Nephron progenitor cell (in vitro differentiated cells): ENCODE measurements at places on chromosomes 12 and 14.
A peak's percentile ranks its signal among the peaks of the same experiment; 100 is the strongest.

- DNase-seq = no peak
Measured at GRCh38 chr14:48008646-48009045, 333.2 kb upstream of the MDGA2 start.

DNA sequence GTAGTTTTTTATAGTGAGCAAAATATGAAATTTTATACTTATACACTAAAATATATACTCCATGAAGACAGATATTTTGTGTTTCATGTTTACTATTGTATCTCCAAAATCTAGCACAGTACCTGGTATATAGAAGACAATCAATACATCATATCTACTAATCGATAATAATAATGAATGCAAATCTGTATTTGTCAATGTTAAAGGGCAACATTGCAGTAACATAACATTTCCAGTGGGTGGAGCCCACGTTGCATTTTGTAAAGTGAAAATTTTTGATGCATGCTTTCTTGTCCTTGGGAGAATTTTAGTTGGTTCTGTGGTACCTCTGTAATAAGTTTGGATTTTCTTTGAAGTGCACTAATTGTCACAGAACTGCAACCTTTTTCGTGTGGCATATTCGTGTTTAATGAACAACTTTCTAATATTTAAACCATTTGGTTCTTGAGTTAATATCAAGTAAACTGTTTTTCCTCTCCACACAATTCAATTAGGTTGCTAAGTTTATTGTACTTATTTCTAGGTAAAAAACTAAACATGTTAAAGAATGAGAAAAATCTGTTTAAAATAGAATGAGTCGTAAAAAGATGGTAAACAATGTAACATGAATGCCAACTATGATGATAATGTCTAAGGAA is 47.4 kb downstream of the AVPR1A start:
- DNase-seq = peak; percentile 17

DNA sequence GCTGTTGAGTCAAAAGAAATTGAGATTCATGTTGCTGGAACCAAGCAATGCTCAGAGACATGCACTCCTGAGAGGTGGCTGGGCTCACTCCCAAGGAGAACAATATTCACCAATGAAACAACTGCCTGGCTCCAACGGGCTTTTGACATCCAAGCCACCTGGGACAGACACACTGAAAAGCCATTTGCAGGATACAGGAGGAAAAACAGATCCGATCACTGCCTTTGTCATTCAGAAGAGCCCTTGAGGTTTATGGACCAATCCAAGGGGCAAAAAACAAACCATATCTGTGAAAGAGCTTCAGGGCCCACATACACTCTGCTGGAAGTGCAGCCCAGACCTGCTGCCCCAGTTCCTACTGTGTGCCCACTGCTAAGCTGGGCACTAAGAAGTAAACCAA is 277.5 kb downstream of the NUAK1 start:
- no peak for DNase-seq

DNA sequence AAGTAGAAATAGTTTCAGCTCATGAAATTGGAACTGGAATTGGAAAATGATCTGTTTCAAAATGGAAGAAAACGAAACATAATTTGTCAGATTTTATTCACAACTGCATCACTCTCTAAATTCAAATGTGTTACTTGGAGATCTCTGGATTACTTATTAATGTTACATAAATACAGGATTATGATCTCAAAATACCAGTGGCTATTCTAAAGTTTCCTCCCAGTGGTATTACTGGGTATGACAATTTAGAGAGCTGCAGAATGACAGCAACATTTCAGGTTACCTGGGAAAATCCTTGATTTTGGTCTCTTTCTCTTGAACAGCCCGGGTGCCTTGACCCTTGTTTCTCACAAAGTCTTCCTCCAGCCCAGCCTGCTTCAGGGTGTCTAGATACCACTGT is 14.2 kb downstream of the FAM161B start:
- DNase-seq = no peak

DNA sequence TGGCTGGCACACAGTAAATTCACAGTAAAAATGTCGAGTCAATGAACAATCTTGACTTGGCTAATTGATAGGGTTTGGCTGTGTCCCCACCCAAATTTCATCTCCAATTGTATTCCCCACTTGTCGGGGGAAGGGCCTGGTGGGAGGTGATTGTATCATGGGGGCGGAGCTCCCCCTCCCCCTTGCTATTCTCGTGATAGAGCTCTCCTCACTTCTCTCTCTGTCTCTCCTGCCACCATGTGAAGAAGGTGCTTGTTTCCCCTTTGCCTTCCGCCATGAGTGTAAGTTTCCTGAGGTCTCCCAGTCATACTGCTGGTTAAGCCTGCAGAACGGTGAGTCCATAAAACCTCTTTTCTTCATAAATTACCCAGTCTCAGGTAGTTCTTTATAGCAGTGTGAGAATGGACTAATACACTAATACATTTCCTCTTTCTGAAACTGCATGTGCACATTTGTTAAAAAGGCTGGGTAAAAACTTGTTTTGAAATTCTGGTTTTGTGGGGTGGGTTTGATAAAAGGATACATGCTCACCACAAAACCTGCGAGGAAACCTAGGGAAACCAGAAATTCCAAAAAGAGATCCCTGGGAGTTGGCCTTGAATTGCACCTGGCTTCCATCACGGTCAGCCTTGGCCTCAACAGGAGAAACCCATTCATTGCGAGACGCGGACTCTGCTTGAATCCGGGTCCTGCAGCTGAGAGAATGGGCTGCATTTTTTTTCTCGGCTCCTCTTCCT is 16.2 kb upstream of the MYL2 start:
- no peak for DNase-seq

DNA sequence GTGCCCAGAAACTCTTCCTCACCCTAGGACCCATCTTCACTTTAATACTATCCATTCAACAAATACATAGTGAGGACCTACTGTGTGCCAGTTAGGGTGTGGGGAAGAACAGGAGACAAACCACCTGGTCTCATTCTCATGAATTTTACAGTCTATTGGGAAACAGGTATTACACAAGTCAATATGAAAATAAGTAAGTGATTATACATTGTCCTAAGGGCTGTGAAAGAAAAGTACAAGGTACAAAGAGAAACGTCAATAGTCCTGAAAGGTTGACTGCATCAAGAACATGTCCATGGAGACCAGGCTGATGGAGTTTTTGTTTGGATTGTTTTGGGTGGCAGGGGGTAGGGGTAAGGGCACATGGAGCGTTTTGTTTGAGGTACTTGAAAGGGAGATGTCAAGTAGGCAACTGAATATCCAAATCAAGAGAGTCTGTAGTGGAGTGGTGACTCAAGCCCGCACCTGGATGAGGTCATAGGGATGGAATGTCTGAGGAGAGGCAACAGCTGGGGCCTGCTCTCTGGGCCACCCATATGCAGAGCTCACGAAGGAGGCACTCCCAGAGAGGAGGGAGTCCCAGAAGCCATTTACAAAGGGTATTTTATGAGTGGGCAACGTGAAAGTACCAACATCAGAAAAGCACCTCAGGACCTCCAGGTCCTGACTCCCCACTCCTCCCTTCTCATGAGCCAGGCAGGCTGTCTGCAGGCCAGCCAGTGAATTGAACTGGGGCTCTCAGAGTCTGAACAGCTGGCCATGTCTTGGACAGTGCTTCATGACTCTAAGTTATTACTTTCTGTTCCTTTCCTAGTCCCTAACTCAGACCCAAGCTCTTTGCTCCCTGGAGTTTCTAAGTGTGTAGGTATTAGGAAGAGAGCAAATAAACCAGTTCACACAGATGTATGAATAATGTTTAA is 272.0 kb downstream of the ZFP36L1 start:
- DNase-seq = no peak

DNA sequence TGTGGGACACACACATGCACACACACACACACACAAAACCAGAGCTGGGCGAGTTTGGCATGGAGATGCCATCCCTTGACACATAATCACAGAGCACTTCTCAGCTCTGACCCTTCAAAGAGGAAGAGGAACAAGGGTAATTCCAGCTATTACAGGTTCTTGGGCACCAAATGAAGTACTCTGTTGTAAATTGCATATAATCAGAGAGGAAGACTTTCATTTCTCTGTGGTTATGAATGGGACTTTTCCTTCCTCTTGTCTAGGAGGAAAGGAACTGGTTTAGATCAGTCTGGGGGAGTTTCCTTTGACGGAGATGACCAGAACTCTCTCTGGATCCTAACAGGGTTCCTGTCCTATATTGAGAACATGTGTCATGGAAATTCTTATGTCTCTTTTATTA is 26.4 kb upstream of the FGF6 start:
- no peak for DNase-seq

- no peak for DNase-seq
Measured at GRCh38 chr12:110850762-110851161, 4.0 kb downstream of the CCDC63 start.

DNA sequence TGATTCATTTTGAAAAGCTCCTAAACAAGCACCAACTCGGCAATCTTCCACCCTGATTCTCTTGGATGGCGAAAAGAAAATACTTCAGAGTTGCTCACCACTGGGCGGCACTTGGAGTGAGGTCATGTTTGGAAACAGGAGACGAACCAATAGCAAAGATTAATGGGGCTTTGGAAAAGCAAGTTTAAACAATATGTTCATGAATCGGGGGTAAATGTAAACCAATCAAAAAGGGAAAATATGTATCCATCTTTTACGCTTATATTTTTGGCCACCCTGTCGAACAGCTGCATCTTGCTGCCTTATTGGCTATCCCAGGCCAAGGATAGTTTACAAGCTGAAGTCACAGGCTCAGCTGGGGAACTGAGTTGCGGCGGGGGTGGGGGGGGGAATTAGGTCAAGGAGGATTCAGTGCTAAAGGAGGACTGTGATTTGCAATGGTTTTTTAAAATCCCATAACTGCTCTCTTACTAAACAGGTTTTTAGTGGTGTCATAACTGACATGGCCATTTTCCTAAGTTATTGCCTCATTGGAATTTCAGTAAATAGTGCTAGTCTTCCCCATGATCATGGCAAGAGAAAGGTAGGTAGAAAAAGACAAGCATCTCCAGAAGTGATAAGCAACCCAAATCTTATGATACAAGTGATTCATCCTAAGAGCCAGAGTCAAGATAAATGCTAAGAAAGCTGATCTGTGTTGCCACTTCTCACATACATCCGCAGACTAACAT is 210.6 kb downstream of the PHLDA1 start:
- no peak for DNase-seq

GRCh38 chr14:25041484-25041883 is 8.5 kb downstream of the STXBP6 start:
- no peak for DNase-seq

- no peak for DNase-seq
Measured at GRCh38 chr14:75254901-75255584, 23.6 kb upstream of the FOS start.

DNA sequence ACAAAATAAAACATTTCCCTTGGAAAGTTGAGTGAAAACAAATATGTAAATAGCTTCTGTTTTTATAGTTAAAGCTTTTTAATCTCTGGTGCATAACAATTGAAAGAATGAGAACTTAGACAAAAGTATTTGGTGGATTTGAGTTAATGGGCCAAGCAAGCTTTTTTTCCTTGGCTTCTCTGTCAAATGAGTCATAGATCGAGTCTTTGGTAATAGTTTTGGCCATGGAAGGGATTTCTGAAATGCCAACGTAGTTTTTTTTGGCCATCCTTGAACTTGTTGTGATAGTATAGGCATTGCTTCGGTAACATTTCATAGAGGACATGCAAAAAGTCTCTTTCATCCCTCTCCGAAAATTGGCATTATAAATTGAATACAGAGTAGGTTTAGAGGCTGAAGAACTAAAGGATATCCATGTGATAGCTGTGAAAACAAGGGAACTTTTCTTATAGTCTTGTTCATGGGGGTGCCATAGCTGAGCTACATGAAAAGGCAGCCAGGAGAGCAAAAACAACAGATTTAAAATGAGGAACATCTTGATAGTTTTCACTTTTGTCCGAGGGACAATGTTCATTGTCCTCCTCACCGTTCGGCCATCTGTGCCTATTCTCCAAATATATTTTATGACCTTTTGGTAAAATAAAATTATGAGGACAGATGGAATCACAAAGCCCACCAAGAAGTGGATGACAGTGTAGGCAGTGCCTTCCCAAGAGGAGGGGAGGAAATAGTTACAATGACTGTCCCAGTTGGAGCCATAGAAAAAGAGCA is 34.7 kb downstream of the GPR19 start:
- DNase-seq = no peak

- no peak for DNase-seq
Measured at GRCh38 chr12:19464192-19464580, 24.9 kb downstream of the AEBP2 start.

DNA sequence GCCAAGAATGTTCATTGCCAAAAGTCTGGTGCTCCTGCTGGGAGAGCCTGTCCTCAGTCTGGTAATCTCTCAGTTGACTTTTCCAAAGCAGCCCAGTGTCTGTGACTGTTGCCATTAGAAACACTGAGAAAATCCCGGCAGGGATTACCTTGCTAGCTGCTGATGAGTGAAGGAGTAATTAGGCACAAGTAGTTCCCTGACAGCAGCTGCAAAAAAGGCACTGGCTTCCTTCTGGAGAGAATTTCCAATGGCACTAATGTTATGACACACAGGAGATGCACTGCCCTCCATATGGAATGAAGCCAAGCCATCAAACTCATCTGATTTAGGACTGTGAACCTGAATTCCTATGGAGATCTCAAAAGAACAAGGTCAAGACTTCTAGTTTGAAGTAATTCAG is 1321.2 kb upstream of the SEL1L start:
- no peak for DNase-seq

- DNase-seq = no peak
Measured at GRCh38 chr12:79397609-79398008, 293.2 kb downstream of the PAWR start.

DNA sequence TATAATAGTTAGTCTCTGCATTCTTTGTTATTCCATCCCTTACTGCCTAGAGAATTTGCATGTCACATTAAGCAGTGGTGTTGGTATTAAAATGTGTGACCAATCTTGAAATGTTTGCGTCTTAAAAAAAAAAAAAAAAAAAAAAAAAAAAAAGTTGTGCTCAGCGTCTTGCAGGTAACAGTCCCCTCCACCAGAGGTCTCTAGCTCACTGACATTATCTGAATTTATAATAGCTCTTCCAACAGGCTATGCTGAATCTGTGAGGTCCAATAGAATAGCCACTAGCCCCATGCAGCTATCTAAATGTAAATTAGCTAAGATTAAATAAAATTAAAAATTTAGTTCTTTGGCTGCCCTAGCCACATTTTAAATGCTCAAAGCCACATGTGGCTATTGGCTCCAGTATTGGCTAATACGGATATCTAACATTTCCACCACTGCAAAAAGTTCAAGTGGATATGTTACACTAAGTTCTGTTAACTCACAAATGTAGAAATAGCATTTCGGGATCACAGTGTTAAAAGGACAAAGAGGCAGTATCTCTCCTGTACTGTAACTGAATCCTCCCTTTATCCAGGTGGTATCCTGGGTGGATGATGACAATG is 28.7 kb downstream of the NKX2-8 start:
- DNase-seq = peak; percentile 20

DNA sequence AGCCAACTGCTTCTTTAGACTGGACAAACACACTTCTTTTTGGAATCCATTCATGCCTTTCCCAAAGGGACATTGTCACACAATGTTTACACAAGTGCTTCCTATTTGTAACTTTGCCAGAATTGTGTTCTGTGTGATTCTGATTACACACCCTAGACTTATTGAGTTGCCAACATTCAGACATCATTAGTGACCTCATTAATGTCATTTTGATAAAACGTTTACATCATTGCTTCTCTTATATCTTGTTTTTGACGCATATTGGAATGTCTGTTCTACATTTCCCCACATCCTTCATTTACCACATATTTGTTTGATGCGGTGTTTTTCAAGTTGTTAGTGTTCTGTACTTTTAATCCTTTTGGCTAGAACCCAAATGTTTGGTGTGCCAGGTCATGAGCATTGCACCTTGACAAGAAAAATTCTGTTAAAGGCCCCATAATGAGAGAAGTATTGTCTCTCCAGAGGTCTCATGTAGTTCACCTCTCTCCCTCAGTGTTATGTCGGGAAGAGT is 305.5 kb downstream of the AEBP2 start:
- no peak for DNase-seq

GRCh38 chr14:67365476-67365875 is 5.3 kb downstream of the EIF2S1 start:
- no peak for DNase-seq
